ENCODE measurements at places on chromosomes 12 and 14. TPM values are rescaled to one million over a fixed set of nuclear protein-coding genes. Genes with fewer than 3 reads are reported as not detected.

Gene TAS2R46
- total RNA-seq, result 5.3 TPM

GRCh38 chr12:100553936-100554335 is 19.5 kb upstream of the GAS2L3 start:
- no peak for DNase-seq
- no peaks in the 10 kb centered on the region for H3K27me3 ChIP-seq
- no peak overlapping the region for H3K27ac ChIP-seq
- H3K4me3 ChIP-seq, result no peak overlapping the region

- no peaks in the 10 kb centered on the region for H3K27me3 ChIP-seq
- no peaks in the 10 kb centered on the region for H3K36me3 ChIP-seq
- H3K27ac ChIP-seq, result no peak overlapping the region
- DNase-seq, result peak; percentile 72
Measured at GRCh38 chr14:77094672-77095284, 3.3 kb upstream of the CIPC start.

Gene FSCB
- not detected for total RNA-seq

Gene CMA1
- not detected for total RNA-seq

GRCh38 chr14:92693998-92694795 is 54.2 kb downstream of the LGMN start:
- peaks cover 14% of the 10 kb centered on the region for H3K4me1 ChIP-seq
- no peaks in the 10 kb centered on the region for H3K27me3 ChIP-seq
- no peaks in the 10 kb centered on the region for H3K36me3 ChIP-seq

- no peaks in the 10 kb centered on the region for H3K27me3 ChIP-seq
- no peak for DNase-seq
- no peaks in the 10 kb centered on the region for H3K4me1 ChIP-seq
- H3K27ac ChIP-seq, result no peak overlapping the region
- H3K36me3 ChIP-seq, result no peaks in the 10 kb centered on the region
Measured at GRCh38 chr12:94488463-94488862, 28.8 kb upstream of the CEP83 start.

DNA sequence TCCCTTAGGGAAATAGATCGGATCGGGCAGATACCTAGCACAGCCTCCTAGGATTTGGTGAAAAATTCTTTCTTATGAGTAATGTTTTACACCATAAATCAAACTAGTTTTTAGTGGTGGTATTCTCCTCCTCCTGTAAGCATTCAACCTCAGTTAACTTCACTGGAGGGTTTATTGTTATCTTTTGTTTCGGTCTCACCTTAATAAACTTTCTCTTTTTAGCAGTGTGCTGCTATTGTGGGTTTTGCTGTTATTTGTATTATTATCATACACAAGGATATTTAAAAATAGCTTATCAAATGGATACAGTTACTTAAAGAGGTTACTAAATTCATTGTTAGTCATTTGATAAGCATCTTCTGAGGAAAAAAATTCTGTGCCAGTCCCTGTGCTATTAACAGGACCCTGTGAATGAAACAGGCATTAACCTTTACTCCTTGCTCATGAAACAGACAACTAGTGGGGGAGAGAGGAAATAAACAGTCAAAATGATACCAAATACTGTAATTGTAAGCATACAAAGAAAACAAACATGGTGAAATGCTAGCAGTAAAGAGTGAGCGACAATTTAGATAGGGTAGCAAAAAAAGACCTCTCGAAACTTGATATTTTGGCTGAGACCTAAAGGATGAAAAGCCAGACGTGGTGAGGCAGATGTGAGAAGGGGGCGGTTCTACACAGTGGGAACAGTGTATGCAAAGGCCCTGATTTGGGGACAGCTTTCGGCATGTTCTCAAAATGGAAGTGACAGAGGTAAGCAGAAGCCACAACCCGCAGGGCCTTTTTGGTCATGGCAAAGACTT is 178.7 kb upstream of the SOX5 start:
- no peaks in the 10 kb centered on the region for H3K4me1 ChIP-seq
- no peak for DNase-seq
- no peaks in the 10 kb centered on the region for H3K36me3 ChIP-seq
- H3K4me3 ChIP-seq, result no peak overlapping the region

- H3K27ac ChIP-seq, result no peak overlapping the region
- no peak for DNase-seq
- H3K27me3 ChIP-seq, result no peaks in the 10 kb centered on the region
- H3K36me3 ChIP-seq, result no peaks in the 10 kb centered on the region
- H3K4me1 ChIP-seq, result no peaks in the 10 kb centered on the region
Measured at GRCh38 chr14:99237288-99237687, 34.7 kb downstream of the BCL11B start.

DNA sequence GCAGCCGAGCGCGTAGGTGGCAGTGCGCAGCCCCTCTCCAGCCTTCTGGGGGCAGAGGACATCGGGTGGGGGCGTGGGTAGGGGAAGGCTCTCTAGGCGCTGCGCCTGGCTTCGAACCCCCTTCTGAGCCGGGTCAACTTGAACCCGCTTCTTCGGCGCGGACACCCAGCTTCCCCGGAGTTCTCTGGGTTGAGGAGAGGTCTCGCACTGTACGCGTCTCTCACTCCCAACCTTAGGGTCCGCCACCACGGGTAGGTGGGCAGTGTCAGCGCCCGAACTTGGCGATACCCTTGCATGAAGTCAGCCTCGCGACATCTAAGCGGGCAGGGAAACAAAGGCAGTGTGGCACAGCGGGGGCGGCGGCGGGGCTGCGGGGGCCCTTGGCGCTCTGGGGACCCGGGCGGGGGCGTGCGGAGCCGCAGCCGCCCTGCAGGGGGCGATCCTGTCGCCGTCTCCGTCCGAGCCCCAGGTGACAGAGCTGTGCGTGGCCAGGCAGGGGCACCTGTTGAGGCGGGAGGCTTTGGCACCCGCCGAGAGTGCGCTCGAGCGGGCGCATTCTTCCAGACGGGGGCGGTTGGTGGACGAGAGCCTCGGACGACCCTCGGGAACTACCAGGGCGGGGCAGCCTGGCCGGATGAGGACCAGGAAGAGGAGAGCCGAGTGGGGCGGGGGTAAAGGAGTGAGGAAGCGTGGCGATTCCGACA is 1.1 kb downstream of the GALNT16 start:
- no peak overlapping the region for H3K27ac ChIP-seq
- peak; percentile 89 for DNase-seq

Gene SERPINA1
- total RNA-seq, result 432 TPM

DNA sequence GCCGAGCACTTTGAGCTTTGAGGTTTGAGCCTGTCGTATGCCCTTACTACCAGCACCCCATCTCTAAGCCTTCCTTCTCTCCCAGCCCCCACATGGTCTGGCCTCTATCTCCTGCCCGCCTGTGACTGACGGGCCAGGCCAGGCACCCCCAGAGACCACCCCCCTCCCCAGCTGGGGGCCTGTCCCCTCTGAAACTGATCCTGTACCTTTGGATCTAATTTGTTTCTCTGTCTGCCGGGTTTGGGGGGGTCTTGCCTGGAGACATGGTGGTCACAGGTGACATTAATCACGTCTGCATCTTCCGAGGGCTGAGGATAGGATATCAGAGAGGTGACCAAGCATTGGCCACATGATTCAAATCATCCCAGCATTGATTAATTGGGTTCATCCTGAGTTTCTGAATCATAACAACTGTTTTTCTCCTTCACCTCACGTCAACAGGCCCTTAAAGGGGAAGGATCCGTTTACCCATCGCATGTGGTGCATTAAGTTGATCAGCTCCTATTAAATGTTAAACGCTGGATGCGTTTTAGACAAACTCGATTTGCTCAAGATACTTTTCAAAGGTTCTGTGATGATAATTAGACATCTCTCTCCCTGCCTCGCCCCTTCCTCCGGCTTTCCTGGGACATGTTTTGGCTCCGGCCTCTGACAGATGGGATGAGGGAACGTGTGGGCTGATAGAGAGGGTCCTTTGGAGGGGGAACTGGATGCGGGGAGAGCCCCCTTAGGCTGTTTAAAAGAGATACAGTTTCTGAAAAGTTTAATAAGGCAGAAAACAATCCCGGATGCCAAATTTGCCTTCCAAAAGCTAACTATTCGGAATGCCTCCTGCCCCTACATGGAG is 63.3 kb upstream of the TBX3 start:
- no peaks in the 10 kb centered on the region for H3K36me3 ChIP-seq
- no peaks in the 10 kb centered on the region for H3K4me1 ChIP-seq
- no peak for DNase-seq
- no peak overlapping the region for H3K27ac ChIP-seq
- H3K4me3 ChIP-seq, result no peak overlapping the region

DNA sequence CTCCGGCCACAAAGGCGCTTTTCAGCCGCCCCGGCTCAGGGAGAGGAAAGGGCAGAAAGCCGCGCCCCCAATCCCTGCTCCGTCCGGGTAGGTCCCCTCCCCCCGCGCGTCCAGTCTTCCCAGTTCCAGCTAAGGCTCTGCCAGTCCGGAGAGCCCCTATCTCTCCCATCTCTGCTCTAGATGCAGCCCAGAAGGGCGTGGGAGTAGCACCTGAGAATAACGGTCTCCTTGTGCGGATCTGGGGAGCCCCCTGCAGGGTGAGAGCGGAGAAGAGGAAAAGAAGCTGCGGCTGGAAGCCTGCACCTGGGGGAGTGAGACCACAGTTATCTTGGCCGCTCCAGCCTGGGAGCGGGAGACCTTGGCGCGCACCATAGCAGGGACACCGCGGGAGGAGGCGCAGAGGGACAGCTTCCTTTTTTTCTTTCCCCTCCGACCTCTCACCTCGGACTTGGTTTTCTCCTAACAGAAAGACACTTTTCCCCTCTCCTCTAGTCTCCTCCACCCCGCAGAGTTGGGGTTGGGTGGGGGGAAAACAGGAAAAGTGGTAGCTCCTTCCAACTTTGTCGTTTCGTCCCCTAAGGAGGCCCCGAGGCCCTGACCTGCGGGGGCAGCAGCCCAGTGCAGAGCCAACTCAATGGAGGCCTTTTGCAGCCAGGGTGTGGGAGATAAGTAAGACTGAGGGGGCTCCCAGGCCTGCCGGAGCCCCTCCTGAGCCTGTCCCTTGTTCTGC is 2.4 kb downstream of the DHH start:
- H3K4me3 ChIP-seq, result peak overlapping the region; percentile 43
- H3K36me3 ChIP-seq, result peaks cover 3% of the 10 kb centered on the region
- peak overlapping the region; percentile 46 for H3K27ac ChIP-seq
- H3K4me1 ChIP-seq, result peaks cover 70% of the 10 kb centered on the region
- H3K27me3 ChIP-seq, result no peaks in the 10 kb centered on the region
- no peak for DNase-seq

DNA sequence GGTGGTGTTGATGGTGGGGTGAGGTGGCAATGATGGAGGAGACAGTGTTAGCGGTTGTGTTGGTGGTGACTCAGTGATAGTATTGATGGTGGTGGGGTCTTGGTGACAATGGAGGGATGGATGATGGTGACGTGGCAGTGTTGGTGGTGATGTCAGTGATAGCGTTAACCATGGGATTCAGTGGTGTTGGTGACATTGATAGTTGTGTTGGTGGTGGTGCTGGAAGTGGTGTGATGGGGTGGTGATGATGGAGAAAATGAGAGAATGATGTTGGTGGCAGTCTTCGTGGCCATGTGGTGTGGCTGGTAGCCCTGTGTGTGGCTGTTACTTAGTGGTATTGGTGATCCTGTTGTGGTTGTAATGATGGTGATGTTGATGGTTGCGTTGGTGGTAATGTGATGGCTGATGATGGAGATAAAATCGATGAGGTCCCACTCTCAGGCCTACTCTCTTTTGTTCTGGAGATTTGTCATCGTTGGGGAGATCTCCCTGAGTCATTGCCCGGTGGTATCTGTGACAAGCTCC is 2.6 kb downstream of the DTX1 start:
- no peak for DNase-seq
- H3K27me3 ChIP-seq, result peaks cover 22% of the 10 kb centered on the region

DNA sequence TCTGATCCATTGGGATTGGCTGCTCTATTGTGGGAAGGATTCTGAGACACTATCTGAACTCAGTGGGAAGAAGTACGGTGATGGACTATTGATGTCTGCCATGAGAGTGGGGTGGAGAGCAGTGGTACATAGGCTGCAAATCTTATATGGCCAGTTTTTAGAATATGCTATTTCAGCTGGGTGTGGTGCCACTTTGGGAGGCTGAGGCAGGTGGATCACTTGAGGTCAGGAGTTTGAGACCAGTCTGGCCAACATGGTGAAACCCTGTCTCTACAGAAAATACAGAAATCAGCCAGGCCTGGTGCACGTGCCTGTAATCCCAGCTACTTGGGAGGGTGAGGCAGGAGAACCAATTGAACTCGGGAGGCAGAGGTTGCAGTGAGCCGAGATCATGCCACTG is 505.9 kb downstream of the MED13L start:
- H3K4me3 ChIP-seq, result no peak overlapping the region
- no peaks in the 10 kb centered on the region for H3K27me3 ChIP-seq
- no peaks in the 10 kb centered on the region for H3K4me1 ChIP-seq
- H3K36me3 ChIP-seq, result no peaks in the 10 kb centered on the region
- DNase-seq, result no peak

DNA sequence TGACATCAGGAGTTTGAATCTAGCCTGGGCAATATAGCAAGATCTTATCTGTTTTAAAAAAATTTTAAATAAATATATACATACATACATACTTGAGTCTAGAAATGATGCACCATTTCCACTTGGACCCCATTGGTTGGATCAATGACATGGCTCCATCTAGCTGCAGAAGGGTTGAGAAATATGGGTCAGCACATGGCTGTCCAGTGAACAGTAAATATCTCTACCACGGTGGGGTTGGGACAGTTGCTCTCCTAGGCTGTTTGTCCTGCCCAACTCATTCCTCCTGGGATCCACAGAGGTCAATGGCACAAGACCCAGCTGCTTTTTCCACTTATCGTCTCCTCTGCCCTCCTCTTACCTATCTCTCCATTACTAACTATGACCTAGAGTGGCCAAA is 23.6 kb downstream of the PLEKHH1 start:
- H3K27me3 ChIP-seq, result no peaks in the 10 kb centered on the region
- no peak overlapping the region for H3K4me3 ChIP-seq
- no peaks in the 10 kb centered on the region for H3K4me1 ChIP-seq
- no peak for DNase-seq
- H3K36me3 ChIP-seq, result no peaks in the 10 kb centered on the region

- no peaks in the 10 kb centered on the region for H3K4me1 ChIP-seq
- DNase-seq, result no peak
- H3K4me3 ChIP-seq, result no peak overlapping the region
- H3K27me3 ChIP-seq, result no peaks in the 10 kb centered on the region
Measured at GRCh38 chr14:90730206-90730766, 85.9 kb downstream of the TTC7B start.

- no peak overlapping the region for H3K4me3 ChIP-seq
- no peak for DNase-seq
- H3K27me3 ChIP-seq, result no peaks in the 10 kb centered on the region
- H3K36me3 ChIP-seq, result no peaks in the 10 kb centered on the region
Measured at GRCh38 chr14:98822917-98823316, 449.1 kb downstream of the BCL11B start.

- no peaks in the 10 kb centered on the region for H3K36me3 ChIP-seq
- H3K4me1 ChIP-seq, result no peaks in the 10 kb centered on the region
- H3K4me3 ChIP-seq, result no peak overlapping the region
- H3K27ac ChIP-seq, result no peak overlapping the region
- no peaks in the 10 kb centered on the region for H3K27me3 ChIP-seq
Measured at GRCh38 chr12:30437044-30437443, 258.6 kb downstream of the IPO8 start.

Gene MGST1
- 337 TPM for total RNA-seq

Gene DYNLL1
- 330 TPM for total RNA-seq

DNA sequence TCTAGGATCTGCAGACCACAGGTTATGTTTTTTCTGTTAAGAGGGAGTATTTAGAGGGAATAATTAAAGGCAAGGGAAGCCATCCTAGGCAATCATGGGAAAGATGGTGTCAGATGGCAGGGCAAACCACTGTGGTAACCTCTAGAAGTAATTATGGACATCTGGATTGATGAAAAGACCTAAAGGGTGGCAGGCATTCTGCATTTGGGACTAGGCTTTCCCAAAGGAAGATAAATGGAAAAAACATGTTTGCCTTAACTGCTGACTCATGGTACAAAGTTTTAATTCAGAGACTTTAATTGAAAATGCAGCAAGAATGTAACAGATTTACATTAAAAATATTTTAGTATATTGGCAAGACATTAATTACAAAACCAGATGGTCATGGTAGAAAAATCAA is 88.1 kb downstream of the TMEM30B start:
- no peak overlapping the region for H3K4me3 ChIP-seq
- no peaks in the 10 kb centered on the region for H3K4me1 ChIP-seq
- H3K36me3 ChIP-seq, result no peaks in the 10 kb centered on the region
- no peaks in the 10 kb centered on the region for H3K27me3 ChIP-seq
- DNase-seq, result no peak
